ENCODE measurements at places on chromosomes 3 and 15.

- peak; percentile 70 for DNase-seq
These were observed 161.9 kb downstream of the ATG7 start for GRCh38 chr3:11434017-11434526.

GRCh38 chr15:51758645-51759044 lies 7.2 kb downstream of the TMOD2 start:
- peak; percentile 91 for DNase-seq

DNA sequence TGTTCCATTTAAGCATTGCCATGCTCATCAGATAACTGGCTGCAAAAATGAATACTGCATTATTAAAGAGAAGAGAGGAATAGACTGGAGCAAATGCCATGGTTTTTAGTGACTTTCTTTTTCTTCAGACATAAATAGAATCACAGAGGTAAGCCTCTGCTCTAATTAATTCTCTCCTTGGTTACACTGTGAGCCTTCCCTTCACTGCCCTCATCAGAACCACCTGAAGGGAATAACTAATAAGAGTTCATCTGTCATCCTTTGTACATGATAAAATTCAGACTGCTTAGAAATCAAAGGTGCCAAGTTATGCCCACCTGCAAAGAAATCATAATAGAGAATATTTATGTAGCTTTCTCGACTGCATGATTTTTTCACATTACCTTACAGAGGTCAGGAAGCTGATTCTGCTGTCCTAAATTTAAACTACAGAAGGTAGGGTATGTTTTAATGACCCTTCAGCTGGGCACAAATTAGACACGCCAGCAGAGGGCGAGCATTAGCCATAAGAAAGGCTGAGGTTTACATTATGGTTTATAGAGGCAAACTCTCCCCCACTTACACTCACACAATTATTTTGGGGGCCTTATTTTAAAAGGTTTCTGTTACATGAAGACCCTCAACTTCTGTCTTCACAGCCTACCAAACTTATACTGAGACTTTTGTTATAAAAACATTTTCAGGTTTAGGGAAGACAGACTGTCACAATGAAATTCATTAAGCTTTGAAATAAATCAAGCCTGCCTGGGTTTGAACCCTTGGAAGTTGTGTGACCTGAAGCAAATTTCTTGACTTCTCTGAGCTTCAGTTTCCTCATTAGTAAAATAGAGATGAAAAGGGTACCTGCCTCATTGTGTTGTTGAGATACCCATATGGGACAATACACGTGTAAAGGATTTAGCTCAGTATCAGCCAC lies 15.3 kb upstream of the UNC13C start:
- peak; percentile 4 for DNase-seq

GRCh38 chr3:196082619-196082971 lies 705 bp upstream of the TFRC start:
- DNase-seq = no peak

- peak; percentile 10 for DNase-seq
These were observed at the start of gene SIDT1 for GRCh38 chr3:113531826-113532697. Gene SIDT1, plus strand, starts transcription at chr3:113532555. Its CDS starts 467 bp downstream, at chr3:113533022.

GRCh38 chr15:94526071-94526689 lies 294.8 kb downstream of the MCTP2 start:
- no peak for DNase-seq

GRCh38 chr15:64905119-64905831 lies 6.4 kb upstream of the ANKDD1A start:
- peak; percentile 76 for DNase-seq

DNA sequence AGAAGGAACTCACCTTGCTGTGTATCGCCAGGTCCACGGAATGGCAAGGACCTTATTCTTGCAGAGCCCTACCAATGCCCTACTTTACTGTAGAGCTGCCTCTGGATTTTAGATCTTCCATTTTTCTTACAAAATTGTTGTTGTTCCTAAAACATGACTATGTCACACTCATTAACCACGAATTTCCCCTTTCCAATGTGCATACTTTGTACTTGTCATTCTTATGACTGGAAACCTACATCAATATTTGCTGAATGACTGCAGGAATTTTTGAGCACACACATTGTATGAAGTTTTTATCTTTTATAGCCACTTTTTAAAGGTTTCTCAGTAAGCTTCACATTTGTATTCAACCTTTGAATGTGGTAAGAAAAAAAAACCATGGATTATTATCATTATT lies 35.9 kb upstream of the CMSS1 start:
- peak; percentile 86 for DNase-seq

DNA sequence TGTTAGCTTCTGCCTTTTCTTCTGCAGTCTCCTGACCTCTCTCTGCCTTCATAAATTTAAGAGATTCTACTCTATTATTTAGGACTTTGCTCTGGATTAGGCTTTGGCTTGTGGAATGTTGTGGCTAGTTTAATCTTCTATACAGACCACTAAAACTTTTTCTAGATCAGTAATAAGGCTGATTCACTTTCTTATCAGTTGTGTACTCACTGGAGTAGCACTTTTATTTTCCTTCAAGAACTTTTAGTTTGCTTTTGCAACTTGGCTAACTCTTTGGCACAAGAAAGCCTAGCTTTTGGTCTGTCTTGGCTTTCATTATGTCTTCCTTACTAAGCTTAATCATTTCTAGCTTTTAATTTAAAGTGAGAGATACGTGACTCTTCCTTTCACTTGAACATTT lies 265.5 kb upstream of the TBC1D5 start:
- peak; percentile 27 for DNase-seq

DNA sequence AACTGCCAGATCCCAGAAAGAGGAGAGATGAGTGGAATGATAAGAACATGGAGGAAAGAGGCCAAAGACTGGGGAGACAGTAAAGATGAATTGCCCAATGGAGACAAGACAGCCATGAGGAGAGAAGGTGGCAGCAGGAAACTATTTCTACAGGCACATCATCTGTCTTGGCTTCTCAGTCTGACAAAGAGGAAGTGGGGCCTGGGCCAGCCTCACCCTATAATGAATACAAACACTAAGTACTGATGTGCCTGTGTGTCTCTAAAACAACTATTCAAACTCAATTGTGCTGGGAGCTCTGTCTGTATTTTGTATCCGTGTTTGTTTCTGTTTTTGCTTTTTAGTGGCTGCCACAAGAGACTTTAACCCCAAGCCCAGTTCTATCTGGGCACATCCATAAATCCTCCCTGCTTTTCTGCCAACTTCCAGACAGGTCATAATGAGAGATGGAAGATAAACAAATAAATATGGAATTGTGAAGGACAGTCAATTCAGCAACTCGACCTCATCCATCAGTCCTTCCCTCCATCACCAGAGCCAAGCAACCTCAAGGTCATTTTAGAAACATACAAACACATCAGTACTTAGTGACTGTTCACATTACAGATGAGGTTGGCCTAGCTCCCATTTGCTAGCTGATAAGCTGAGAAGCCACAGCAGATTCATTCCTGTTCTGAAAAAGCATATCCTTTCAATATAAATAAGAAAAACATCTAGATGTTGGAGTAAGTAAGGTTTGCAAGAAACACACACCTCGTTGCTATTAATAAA lies 116.7 kb downstream of the CADPS start:
- no peak for DNase-seq

GRCh38 chr15:37586011-37586583 lies 348.3 kb upstream of the TMCO5A start:
- peak; percentile 88 for DNase-seq

GRCh38 chr15:88794001-88794400 lies 9.2 kb upstream of the ACAN start:
- DNase-seq = no peak

DNA sequence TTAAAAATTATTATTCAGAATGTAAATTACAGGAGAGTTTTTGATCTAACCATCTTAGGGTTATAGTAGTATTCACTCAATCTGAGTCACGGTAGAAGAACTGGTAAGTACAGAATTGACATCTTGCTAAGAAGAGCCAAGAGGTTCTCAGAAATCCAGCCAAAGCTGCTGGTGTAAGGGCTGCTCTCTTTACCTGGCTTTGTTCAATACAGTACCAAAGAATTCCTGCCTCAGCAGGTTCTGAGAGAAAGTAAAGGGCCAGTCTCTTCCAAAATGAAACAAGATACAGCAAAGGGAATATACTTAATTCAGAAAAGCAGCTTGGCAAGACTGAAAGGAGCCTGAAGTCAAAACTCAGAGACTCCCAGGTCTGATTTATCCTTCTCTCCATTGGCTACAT lies 193.1 kb downstream of the TNIK start:
- DNase-seq = no peak

GRCh38 chr3:52784021-52784621 lies 6.7 kb downstream of the ITIH1 start:
- DNase-seq = no peak

DNA sequence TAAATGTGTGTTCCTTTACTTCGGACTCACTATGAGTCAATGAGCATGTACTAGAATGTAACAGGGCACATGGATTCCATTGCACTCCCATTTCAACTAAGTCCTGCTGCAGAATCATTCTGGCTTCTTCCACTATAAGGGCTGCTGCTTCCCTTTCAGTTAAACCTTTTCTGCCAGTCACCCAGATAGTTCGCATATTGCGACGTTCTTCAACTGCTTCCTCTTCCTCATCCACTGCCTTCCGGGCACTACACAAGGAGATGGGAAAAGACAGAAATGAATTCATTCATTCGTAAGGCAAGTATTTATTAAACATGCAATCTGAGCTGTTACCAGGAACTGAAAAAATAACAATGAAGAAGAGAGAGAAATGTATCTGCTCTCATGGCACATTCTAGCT lies 55.6 kb downstream of the POLQ start:
- DNase-seq = no peak

DNA sequence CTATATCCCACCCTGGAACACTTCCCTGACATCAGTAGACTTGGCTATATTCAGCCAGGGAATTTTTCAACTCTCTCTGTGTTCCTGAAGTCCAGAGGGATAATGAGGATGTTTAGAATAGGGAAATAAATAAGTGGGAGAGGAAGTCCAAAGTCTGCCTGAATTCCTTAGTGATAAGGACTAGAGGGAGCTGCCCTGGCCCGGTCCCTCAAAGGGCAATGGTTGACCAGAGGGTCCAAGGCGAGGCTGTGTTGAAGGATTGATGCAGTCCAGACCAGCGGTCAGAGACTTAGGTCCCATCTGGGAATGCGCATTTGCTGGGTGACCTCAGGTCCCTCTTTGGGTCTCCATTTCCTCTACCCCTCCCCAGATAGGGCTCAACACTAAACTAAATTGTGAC lies 7.9 kb downstream of the VIPR1 start:
- no peak for DNase-seq

Measured in fibroblast of skin of right biceps (primary cell).